ENCODE measurements at places on chromosomes 7 and 10.

DNA sequence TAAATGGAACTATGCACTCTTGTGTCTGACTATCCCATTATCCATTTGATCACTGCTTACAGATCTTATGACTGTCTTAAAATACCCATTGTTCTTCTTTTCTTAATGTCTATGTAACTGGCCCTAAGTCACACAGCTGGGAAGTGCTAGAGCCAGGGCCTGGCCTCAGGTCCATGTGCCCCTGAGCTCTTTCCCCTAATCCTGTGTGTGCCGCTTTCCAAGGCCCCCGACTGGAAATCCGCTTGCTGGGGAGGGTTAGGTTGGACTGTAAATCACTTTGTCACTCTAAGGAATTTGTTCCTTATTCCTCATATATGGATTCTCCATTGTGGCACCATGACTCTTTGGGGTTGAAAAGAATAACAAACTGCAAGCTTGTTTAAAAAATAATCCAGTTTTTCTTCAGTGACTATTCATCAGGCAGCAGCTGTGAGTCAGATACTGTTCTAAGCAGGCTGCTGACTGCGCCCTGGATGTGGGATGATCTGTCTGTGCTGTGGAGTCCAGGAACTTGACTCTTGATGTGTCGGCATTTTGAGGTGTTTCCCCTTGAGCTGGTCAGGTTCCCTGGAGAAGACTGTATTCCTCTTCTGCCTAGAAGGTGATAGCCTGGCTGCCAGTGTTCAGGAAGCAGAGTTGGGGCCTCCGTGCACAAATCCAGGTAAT lies 236.3 kb downstream of the SDK1 start:
- no peak for DNase-seq

- DNase-seq, result no peak
Observed at GRCh38 chr10:15182540-15183207, 14.2 kb upstream of the NMT2 start.

- no peak for DNase-seq
Observed at GRCh38 chr7:75840029-75840428, 26.4 kb upstream of the CCL24 start.

- DNase-seq, result no peak
Observed at GRCh38 chr7:4681218-4681851, 760 bp upstream of the FOXK1 start.

DNA sequence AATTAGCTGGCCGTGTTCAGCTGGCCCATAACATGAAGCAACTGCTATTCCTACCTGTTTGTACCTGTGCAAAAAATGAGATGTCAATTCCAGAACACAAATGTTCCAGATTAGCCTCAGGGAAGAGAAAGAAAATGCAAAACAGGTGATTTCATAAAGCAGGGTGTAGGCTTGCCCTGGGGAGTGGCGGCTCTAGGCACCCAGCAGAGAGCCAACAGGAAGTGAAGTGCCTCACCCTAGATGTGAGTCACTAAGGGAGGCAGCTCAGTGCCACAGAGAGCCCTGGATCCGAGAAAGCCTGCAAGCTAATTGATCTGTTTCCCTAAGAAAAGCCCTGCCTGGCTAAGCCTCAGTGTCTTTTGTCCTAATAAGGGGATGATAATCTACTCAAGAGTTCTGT lies 240.0 kb downstream of the ARHGAP21 start:
- DNase-seq, result no peak

GRCh38 chr10:93097386-93097785 lies 23.7 kb downstream of the CYP26A1 start:
- no peak for DNase-seq

GRCh38 chr7:91020636-91021385 lies 243.4 kb upstream of the FZD1 start:
- DNase-seq, result no peak

DNA sequence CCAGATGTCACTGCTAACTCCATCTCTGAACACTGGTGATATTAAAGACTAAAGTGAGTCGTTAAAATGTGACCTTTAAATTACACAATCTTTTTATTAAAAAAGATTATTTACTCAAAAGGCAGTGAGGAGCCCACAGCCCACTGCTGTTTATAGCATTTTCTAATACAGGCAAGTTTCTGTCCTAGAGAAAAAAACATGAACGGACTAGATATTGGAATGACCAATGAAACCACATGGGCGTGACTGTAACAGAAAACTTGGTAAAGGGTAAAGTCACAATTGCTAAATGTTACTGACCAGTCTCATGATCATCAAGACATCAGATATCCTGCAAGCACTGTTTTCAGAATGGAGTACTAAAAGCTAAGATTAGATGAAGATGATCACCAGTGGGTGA lies 78.7 kb downstream of the FEZF1 start:
- DNase-seq, result no peak

DNA sequence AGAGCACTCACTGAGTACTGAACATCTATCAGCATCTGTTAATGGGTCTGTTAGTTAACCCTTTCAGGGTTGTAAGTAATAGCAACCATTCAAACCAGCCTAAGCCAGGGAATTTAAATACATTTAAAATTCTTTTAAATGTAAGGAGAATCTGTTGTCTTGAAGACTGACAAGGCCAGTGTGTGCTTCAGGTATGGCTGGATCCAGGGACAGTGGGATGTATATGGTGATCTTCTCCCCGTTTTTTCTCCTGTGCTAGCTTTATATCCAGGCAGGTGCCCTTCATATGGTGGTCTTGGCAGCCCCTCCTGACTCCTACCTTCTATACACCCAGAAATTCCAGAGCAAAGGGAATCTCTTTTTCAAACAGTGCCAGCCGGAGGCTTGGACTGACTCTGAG lies 46.6 kb upstream of the DAGLB start:
- DNase-seq, result no peak

DNA sequence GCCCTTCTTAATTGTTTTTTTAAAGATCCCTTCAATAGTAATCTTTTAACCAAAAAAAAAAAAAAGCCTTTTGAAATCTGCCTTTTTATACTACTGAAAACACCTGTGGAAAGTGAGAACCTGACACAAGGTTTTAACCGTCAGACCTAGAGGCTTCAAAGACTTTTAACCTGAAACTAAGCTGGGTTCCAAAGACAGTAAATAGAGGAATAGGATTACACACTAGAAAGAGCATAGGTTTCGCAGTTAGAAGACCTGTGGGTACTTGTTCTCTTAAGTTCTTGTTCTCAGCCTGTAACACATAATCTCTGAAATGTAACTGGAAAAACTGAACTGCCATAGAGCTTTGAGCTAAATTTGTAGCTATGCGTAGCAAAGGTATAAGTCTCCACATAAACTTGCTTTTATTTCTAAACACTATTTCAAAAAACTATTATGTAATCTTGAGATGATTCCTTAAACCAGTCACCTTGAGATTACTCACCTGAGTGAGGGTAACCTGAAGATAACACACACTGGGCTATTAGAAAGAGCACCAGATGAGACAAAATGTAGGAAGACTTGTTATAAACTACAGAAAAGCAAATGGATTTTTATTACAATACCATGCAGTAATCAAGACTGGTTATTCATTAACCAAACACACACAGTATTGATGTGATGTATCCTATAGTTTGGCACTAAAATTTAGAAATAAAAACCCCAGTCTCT lies 196.6 kb upstream of the FRMD4A start:
- no peak for DNase-seq

DNA sequence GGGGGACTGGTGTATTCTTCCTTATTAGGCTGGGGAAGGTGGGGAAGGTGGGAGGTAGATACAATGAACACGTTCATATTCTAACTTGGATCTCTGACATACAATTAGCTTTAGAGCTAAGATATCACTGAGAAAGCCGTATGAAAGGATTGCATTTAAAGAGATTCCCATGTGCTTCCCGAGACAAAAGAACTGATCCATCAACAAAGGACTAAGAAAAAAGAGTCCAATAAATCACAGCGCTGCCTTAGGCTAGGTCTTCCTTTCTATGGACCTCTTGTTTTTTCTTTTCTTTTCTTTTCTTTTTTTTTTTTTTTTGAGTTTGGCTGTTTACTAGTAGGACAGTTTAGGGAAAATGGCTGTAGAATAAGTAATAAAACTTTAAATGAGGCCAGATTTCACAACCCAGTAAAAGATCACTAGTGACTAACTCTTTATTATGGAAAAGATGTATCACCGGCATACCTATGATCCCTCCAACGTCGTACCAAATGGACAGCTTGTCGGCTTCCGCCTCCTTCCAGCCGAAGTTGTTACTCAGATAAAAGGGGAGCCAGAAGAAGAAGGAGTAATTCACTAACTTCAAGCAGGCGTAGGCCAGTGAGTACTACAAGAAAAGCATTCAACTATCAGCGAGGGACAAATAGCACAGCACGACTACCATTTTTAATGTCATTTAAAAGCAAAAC lies 50.0 kb downstream of the SLC37A3 start:
- no peak for DNase-seq

GRCh38 chr10:112092519-112092918 lies 91.0 kb downstream of the GPAM start:
- no peak for DNase-seq

DNA sequence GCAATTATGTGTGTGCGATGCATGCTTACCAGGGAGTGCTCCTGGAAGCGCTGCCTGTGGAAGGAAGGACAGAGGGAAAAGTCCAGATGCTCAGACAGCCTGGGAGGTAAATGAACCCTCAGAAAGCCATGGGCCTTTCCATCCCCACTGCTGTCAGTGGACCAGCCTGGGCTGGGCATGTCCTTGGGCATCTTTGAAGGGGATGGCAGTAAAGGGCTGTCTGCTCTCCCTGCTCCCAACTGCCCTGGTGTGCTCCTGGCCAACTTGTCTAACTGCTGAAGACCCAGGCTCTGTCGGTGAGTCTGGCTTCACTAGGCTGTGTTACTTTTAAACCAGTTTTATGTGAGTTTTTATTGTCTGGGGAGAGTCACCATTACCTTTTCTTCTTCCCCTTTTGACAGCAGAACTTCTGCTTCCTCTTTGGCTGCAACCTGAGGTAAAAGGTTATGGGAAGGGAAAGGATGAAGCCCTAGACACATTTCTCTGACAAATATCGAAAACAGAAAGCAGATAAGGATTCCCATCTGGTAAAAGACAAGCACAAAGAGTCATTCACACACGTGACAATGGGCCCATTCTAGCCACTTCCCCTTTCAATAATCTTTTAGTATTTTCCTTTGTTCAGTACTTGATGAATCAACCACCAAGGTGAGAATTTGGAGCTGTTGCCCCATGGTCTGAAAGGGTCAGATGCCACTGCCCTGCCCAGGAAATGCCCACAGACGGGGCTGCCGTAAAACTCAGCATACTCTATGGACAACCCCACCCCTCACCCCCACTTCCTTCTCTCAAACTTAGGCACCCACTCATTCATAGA lies 27.6 kb upstream of the PIK3AP1 start:
- DNase-seq, result no peak

DNA sequence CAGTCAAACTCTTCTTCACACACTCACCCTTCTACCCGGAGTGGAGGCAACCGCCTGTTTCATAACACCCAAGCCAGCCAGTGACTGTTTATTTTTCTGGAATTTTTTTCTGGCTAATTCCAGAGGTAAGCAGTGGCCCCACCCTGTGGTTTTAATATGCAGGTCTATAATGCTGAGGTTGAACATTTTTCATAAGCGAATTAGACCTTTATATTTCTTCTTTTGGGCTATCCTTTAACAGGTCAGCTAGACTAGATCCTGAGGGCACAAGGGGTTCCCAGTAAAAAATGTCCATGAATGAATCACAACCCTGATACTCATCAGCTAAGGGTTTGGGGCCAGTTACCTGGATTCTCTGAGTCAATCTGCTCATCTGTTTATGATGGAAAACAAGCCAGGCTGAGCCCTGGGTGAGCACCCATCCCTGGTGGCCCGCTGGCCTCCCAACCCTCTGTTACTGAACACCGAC lies 76.2 kb downstream of the GRB10 start:
- DNase-seq, result no peak

DNA sequence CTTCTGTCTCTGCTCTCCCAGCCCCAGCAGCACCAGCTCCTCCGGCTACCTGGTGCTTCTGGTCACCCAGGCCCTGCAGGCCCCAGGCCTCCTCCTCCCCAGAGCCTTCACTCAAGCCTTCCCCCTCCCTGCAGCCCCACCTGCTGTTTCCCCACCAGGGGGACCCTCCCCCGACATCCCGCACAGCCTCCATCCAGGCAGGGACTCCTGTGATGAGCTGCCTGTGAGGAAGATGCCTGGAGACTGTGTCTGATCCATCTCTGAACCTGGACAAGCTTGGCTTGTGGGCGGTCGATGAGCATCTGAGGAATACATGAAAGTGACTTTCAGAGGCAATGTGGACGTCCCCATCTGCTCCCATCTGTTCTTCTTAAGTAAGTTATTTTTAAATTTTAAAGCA lies 45.0 kb downstream of the RAMP3 start:
- no peak for DNase-seq

- peak; percentile 79 for DNase-seq
Observed at GRCh38 chr7:13551503-13551902, 438.0 kb downstream of the ETV1 start.

- no peak for DNase-seq
Observed at GRCh38 chr10:52491246-52491995, 177.3 kb downstream of the DKK1 start.

GRCh38 chr7:44987996-44988395 lies 9.2 kb upstream of the MYO1G start:
- no peak for DNase-seq

GRCh38 chr7:625376-625971 lies 101.0 kb upstream of the DNAAF5 start:
- DNase-seq, result no peak

DNA sequence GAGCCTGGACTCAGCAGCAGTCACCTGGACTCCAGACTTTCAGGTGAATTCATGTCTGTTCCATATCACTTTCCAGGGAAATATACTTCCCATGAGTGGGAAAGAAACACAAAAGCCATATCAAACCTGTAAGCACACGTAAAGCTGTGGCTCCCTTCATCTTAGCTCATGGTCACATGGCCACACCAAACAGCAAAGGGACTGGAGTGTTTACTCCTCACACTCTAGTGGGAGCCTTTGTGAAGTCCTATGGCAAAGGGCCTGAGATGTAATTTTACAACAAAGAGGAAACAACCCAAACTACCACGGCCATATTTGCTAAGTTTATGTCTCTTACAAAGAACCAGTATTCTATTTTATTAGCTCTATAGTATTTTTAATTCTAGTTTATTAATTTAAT lies 16.3 kb downstream of the SFTPA1 start:
- no peak for DNase-seq

- no peak for DNase-seq
Observed at GRCh38 chr7:87337331-87337730, 8.1 kb upstream of the CROT start.

DNA sequence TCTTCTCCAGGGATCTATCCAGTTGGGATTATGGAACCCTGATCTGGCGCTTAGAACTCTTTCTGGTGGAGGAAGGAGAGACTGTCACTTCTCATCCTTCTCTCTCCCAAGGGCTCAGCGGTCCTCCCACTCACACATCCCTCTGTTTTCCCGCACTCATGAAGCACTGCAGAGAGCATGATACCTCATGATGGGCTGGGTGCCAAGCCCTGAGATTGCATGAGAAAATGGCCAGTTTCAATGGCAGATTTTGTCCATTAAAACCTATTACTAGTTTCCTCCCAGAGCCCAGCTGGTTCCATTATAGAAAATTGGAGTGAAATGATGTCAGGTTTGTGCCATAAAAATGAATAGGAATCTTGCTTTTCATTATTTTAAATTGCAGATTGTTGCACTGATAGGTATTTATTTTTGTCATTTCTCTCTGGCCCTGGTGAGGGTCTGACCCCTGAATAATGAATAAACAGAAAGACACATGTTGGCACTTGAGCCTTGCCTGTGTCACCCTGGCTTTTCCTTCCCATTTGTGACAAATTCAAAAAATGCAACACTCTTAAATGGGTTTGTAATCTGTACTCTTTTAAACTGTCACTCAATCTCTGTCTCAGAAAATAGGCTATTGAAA lies 1151.1 kb downstream of the TYW1 start:
- peak; percentile 58 for DNase-seq

GRCh38 chr10:83469728-83470331 lies 669.5 kb upstream of the GHITM start:
- DNase-seq, result no peak
